Urinary bladder (tissue), 4 donors: ENCODE measurements at places on chromosomes 1 and 21.

- no peak for DNase-seq
Observed at GRCh38 chr21:45792682-45793383, 149.3 kb downstream of the PCBP3 start.

GRCh38 chr1:66954208-66954607, 29.4 kb downstream of the MIER1 start:
- no peak for DNase-seq

- no peak for DNase-seq
Observed at GRCh38 chr1:226373376-226373775, 34.5 kb downstream of the PARP1 start.

GRCh38 chr1:55061706-55062321, 22.5 kb downstream of the PCSK9 start:
- DNase-seq: no peak

- DNase-seq: no peak
Observed at GRCh38 chr1:193498088-193498655, 311.8 kb upstream of the B3GALT2 start.
